Fibroblast of skin of scalp (primary cell): ENCODE measurements at places on chromosomes 16 and 17.

DNA sequence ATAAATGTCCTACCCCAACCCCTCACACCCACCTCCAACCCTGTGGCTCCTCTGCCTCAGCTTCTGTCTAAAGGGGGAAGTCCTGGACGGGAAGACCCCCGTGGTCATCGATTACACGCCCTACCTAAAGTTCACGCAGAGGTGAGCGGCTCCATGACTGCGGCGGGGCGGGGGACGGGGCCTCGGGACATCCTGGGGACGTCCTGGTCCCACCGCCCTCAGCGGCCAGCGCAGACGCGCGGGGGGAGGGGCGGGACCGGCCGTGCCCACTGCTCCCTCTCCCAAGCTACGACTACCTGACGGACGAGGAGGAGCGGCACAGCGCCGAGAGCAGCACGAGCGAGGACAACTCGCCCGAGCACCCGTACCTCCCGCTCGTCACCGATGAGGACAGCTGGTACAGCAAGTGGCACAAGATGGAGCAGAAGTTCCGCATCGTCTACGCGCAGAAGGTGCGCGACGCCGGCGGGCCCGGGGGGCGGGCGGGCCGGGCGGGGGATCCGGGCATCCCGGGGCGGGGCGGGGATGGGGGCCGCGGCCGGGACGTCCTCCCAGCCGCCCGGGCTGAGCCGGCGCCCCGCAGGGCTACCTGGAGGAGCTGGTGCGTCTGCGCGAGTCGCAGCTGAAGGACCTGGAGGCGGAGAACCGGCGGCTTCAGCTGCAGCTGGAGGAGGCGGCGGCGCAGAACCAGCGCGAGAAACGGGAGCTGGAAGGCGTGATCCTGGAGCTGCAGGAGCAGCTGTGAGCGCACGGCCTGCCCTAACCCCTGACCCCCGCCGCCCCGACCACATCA is 6.7 kb downstream of the RUNDC3A start:
- DNase-seq = no peak

DNA sequence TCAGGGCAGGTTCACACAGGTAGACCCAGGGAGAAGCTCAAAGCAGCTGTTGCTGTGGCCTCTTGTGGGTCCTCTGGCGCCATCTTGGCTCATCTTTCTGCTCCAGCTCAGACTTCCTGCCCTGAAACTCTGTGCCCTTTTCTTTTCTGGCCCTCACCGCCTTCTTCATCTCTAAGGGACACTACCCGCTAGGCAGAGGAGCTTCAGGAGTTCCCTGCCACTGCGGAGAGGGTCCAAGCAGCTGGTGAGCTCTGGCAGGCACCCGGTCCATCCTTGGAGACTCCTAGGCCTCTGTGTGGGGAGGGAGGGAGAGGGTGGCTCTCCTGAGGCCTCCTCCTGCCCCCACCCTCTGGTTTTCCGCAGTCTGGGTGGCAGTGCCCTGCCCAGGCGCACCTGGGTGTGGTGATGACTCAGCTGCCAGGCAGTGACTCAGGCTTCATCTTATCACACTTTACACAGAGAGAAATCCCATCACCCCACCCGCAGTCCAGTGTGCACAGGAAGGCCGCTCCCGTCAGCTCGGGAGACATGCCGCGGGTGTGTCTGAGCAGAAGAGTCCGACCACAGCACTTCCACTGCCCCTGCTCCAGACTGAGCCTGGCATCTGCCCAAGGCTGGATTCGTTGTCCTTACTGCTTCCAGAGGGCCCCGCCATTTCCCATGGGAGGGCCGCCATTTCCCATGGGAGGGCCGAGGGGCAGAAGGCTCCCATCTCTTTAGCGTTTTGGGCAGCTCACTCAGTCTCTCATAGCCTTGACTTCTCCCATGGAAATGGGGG is 7.3 kb downstream of the NT5C start:
- DNase-seq = peak; percentile 24

GRCh38 chr16:78996790-78997189 is 603.7 kb downstream of the MAF start:
- DNase-seq = no peak

DNA sequence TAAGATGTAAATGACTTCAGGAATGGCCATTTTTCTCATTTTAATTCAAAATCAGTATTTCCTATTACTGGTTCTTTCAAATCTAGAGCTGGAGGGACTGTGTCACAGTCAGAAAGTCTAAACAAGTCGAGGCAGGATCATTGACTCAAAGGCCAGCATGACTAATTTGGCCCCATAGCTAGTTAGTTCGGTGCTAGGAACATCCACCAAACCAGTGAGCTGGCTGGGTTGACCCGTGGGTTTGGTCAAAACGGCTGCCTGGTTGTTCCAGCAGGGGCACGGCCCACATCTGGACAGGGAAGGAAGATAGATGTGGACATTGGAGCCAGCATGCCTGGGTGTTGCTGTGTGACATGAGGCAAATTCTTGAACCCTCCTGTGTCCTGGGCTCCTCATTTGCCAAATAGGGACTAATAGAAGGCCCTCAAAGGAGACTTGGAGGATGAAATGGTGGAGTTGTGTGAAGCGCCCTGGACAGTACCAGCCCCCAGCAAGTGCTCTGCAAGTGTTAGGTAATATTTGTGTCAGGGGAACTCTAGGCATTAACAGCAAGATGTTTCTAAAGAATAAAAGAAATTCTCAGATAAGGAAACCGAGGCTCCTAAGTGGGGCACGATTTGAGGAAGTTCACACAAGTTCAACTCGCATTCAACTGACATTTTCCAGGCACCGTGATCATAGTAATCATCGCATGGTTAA is 46.2 kb downstream of the MEOX1 start:
- DNase-seq = no peak

- no peak for DNase-seq
Observed at GRCh38 chr17:55314784-55315491, 50.2 kb downstream of the HLF start.

- no peak for DNase-seq
Observed at GRCh38 chr17:7405350-7406234, 1.7 kb upstream of the TMEM256 start.

- peak; percentile 18 for DNase-seq
Observed at GRCh38 chr17:63178530-63178929, 212.5 kb downstream of the TANC2 start.

GRCh38 chr17:61325382-61326073 is 74.1 kb upstream of the TBX2 start:
- DNase-seq = peak; percentile 89

- DNase-seq = peak; percentile 69
Observed at GRCh38 chr17:61139219-61139618, 260.4 kb upstream of the TBX2 start.

GRCh38 chr16:68310437-68310773 is 341 bp downstream of the SLC7A6OS start:
- DNase-seq = peak; percentile 5

- no peak for DNase-seq
Observed at GRCh38 chr16:82150549-82150948, 19.5 kb downstream of the MPHOSPH6 start.

DNA sequence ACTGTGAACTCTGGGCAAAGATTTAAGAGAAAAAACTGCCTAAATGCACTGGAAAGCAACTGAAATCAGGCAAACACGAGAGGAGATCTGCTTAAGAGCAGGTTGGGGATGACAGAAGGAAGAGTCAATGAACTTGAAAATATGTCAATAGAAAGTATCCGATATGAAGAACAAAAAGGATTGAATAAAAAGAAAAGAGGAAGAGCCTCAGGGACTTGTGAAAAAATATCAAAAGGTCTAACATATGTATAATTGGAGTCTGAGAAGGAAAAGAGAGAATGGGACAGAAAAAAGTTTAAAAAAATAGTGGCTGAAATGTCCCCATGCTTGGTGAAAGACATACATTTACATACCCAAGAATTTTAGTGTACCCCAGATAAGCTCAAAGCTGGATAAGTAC is 195.5 kb downstream of the COPRS start:
- no peak for DNase-seq

DNA sequence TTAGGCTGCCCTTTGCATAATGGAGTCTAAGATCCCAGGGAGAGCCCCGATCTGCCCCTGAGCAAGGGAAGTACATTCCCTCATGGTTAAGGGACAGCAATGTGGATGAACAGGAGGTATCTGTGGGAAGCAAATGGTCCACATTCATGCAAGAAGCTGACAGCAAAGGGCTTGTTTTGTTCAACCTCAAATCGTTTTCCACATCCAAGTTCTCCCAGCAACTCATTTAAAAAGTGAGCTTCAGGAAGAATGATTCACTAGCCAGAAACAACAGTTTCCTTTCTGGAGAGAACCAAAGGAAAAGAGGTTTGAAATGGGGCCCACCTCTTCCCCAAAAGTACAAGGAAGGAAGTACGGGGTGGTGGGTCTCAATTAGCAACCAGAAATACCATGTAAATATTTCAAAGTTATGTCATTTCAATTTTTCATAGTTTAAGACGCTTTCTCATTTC is 9.4 kb downstream of the HSPB9 start:
- no peak for DNase-seq

DNA sequence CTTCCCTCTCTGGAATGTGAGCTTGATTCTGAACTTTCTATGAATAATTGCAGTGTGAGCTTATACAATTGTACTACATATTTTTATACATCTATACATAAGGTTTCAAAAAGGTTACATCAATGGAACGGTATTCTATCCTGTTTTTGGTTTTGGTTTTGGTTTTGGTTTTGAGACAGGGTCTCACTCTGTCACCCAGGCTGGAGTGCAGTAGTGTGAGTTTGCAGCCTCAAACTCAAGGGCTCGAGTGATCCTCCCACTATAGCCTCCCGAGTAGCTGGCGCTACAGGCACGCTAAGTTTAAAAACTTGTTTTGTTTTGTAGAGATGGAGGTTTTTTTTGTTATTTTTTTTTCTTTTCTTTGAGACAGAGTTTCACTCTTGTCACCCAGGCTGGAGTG is 1.1 kb downstream of the CTRB1 start:
- no peak for DNase-seq

DNA sequence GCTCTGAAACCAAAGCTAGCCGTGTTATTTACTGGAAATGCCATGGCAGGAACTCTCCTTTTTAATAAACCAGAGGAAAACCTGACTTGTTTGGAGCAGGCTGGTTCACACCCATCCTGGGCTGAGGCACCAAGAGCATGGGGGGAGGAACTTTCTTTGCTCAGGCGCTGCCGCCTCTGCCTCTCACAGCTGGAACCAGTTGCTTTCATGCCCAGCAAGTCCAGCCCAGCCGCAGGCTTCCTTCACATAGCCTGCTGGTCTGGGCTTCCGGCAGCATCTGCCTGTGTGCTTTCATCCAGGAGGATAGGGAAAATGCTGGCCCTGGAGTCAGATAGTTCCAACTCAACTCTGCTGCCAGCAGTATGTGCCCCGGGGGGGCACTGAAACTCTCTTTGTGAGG is 88.1 kb upstream of the ASIC2 start:
- DNase-seq = peak; percentile 1

DNA sequence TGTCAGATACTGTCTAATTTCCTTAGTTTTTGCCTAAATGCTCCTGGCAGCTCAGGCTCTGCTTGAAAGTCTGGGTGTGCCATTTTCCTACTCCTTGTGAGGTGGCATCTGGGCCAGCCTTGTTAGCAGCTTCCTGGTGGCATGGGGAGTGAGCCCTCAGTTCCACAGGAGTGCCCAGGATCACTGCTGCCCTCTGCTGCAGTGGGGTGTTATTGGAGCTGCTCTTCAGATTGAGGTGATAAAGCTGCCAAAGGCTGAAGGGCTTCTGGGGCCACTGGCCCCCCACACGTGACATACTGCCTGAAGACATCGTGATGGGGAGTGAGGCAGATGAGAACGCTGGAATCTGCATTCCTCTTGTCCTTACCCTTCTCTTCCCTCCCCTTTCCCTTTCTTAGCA is 27.4 kb downstream of the CEP95 start:
- DNase-seq = peak; percentile 14

GRCh38 chr17:48211011-48211410 is 103.4 kb downstream of the SNX11 start:
- DNase-seq = no peak

GRCh38 chr16:27291722-27292240 is 22.0 kb upstream of the IL4R start:
- DNase-seq = no peak

DNA sequence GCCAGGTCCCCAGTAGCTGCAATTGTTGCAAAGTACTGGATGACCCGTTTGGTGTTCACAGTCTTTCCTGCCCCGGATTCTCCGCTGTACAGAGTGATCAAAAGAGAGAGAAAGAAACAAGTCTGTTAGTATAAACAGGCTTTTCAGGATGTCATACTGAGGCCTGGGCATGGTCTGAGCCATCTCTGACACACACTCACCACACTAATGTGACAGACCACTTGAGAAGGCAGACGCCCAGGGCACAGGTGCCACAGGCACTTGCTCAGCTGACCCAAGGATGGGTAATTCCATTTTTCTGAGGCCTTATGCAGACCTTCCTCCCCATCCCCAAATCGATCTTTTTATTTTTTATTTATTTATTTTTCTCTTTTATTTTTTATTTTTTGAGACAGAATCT is 7.5 kb downstream of the MYH3 start:
- no peak for DNase-seq

DNA sequence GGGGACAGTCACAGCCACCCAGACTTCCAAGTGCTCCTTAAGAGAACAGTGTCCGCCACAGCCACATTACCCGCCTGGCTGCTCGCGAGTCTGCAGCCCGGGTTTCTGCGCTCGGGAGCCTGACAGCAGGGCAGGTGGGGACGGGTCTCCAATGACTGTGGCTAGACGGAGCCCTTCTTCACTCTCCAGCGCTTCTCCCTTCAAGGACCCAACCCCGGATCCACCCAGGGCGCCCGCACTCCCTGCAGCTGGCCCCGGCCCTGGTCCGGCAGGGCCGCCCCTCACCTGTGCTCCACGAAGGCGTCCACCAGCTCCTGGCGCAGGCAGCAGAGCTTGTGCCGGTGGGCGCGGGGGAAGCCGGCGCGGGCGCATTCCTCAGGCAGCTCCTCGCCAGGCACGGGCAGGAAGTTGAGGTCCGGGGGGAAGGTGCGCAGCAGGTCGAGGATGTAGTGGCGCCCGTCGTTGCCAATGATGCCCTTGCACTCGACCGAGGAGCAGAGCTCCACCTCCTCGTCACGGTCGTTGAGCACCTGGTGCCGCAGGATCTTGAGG is 13.9 kb downstream of the CLUH start:
- no peak for DNase-seq

- no peak for DNase-seq
Observed at GRCh38 chr17:40151414-40151963, 11.2 kb downstream of the CASC3 start.

- DNase-seq = peak; percentile 37
Observed at GRCh38 chr17:5511401-5512225, 25.2 kb downstream of the MIS12 start.

DNA sequence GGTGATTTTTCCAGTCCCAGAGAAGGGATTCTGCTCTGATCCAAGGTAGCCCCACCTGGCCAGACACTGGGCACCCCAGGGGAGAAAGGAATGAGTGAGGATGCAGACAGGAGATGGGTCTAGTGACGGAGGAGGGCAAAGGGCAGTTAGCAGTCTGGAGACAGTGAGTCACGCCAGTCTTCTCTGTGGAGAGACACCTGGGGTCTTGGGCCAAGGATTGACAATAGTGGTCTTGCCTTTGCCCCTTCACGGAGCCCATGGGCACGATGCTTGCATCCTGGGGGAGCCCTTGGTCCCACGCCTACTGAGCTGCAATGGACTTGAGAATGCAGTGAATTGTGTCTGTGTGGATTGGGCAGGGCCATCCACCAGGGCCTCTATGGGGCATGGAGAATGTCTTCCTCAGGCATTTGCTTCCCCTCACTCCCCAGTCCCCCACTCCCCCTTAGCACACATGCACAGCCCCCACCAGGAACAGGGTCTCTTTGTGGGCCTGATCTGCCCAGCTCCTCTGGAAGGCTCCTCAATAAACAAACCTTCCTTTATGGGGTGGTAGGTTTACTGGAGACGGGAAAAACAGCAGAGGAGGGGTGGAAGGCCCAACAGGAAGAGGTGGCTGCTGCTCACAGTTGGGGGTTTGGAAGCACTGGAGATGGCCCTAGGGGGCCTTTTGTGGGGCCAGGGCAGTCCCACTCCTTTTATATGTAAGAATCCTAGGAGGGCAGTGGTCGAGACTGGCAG is 1.4 kb downstream of the CHAD start:
- no peak for DNase-seq
